Non-pigmented ciliary epithelial cell (primary cell): ENCODE measurements at places on chromosomes 11 and 22.

- DNase-seq = no peak
Measured at GRCh38 chr11:58039589-58039988, 8.8 kb downstream of the OR6Q1 start.

- no peak for DNase-seq
Measured at GRCh38 chr22:30823015-30823370, 128.3 kb downstream of the OSBP2 start.

DNA sequence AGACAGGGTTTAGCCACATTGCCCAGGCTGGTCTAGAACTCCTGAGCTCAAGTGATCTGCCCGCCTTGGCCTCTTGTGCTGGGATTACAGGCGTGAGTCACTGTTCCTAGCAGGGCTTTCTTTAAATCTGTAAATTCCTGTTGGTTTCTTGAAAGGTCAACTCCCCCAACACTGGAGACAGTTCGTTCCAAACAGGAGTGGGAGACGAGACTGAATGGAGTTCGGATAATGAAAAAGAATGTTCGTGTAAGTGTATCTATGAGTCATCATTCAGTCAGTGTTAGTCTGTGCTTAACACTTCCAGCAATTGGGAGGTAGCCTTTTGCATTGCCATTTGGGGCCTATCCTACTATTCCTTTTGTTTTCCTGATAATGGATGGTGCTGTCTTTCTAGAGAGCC is 10.0 kb upstream of the BACE1-AS start:
- peak; percentile 93 for DNase-seq

DNA sequence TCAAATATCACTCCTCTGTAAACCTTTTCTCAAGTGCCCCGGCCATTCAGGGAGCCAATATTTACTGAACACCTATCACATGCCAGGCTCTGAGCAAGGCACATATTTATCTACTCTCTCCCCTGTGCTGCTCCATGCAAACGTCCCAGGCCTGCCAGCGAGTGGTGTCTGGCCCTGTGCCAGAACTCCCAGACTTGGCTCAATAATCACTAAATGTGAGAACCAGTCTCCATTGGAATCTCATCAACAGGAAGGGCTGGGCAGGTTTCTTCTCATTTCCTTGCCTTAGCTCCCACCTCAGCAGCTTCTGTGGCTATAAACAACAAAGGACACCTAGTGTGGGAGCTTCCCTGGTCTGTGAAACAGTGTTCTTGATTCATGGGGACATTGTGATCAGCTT is 21.7 kb downstream of the RASSF10 start:
- no peak for DNase-seq

DNA sequence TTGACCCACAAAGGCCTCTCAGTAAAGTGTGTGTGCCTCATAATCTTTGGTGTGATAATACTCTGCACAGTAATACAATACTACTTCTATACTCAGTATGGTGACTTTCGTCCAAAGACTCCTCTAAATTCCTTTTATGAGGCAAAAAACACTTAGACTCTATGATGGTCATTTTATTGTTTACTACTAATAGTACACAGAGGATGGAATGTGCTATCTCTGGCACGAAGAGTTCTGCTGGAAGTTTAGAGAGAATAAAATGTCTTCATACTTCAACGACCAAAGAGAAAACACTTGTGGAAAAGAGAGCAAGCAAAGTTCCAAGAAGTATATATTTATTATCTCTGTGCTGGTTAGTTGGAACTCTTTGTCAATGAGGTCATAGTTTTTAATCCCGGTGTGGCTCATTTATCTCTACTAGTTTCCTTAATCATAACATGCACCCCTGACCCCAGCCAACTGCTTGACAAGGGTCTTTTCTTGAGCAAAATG is 7.5 kb upstream of the CSTF3 start:
- no peak for DNase-seq

- no peak for DNase-seq
Measured at GRCh38 chr11:95915051-95915450, 8.9 kb downstream of the MTMR2 start.
